CD4-positive, CD25-positive, alpha-beta regulatory T cell (primary cell): ENCODE measurements at places on chromosomes 3 and 15.
A peak's percentile ranks its signal among the peaks of the same experiment; 100 is the strongest.

- DNase-seq: no peak
Measured at GRCh38 chr3:98778383-98778782, 15.2 kb downstream of the ST3GAL6 start.

- no peak for DNase-seq
Measured at GRCh38 chr3:28745436-28745835, 396.8 kb upstream of the AZI2 start.

DNA sequence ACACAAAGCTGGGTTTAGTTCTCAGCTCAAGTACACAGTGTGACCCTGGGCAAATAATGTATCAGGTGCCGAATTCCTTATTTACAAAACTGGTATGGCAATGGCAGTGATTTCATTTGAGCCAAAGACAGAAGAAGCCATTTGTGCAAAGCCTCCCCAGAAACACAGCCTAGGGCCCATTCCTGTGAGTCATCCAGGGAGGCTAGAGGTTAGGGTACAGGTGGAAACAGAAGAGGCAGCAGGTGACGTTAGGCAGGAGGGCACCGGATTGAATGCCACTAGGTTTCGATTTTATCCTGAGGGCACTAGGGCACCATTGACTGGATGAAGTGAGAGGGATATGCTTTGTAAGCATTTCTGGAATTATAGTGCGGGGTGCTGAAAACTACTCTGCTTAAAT, 766.9 kb upstream of the NR2F2 start:
- DNase-seq: no peak

DNA sequence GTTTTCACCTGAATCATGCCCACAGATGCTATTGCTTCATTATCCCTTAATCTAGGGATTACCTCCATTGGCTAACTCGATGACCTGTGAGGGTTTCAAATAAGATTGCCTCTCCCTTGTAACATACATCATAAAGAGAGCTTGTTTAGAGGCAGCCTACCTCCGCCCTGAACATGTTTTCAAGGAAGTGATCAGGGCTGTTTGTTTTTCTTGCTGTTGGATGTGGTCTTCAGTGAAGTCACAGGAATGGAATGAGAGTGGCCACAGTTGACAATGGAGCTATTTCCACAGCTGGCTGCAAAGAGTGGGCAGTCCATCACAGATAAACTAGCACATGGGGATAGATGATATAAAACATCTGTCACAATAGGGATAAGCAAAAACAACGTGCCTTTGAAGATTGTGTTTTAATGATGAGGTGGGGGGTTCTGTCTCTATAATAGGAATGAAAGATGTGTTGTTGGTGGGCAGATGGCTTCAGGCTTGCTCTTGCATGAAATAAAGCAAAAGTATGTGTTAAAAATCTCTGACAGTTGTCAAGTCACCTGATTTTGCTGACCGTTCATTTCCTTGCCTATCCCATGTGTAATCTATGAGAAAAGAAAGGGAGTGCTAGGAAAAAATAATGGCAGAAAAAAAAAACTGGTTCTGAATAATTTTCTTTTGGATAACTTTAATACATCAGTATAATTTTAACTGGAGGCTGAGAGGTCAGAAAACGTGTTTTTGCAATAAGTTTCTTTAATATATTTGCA, 642.3 kb downstream of the RBMS3 start:
- no peak for DNase-seq

GRCh38 chr3:31765871-31766270, 215.2 kb downstream of the OSBPL10 start:
- DNase-seq: no peak

DNA sequence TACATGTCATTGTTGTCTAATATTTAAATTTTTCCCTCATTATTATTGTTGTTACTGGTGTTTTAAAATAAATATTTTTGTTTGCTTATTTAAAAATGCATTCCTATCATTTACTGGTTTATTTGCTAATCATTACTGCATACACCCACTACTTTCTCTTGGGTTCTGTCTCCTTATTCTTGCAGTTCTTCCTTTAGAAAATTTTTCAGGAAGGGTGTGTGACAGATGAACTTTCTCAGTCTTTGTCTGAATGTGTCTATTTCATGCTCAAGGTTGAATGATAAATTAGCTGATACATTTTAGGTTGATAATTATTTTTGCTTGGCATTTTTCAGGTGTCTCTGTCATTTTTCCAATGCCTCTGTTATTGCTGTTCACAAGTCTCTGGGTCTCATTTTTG, 7.4 kb downstream of the AQP9 start:
- no peak for DNase-seq

DNA sequence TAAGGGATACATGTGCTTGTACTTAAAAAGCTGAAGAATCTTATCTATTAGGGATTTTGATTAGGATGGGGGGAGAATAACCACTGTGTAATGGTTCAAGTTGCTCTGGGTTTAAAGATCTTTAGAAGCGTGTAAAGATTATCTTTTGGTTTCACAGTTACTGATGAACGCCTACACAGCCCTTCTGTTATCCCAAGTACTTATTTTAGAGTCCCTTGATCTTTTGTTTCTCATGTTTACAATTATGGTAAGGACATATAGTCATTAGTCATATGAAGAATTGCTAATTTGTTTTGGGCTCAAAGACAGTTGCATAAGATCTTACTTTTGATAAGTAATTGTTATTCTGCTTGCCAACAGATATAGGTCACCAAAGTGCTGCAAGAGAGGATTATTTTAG, 160.1 kb downstream of the PLCL2 start:
- peak; percentile 27 for DNase-seq

- DNase-seq: no peak
Measured at GRCh38 chr3:30638685-30639412, 32.4 kb downstream of the TGFBR2 start.

DNA sequence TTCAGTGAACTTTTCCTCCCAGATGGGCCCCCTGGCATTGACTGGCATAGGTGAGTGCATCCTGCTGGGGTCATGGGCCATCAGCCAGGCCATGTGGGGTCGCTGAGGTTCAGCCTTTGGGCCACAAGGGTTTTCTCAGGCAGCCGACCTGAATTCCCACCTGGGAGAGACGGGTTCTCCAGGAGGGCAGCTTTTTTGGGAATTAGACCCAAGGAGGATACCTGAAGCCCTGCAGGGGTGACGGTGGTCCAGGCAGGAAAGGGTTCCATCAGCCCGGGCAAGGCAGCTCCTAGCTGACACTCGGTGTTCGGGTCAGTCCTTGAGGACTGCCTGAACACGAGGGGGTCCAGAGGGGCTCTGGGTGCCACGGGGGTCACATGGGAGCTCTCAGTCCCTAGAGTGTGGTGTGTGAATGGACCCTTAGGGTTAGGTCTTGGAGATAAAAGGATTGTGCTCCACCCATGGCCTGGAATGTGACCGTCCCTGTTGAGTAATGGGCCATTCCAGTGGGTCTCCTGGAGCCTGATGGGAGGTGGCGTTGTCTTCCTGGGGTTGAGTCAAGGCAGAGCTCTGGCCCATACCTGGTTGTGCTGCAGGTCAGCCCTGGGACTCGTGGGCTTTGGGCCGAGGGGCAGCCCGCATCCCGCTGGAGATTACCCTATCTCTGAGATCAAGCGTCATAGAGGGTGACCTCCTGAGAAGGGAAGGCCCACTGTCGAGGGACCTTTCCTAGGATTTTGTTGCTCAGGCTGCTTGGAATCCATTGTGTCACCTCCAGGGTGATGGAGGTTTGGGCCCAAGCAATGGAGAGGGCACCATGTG, 192.8 kb downstream of the UBE3A start:
- DNase-seq: no peak

DNA sequence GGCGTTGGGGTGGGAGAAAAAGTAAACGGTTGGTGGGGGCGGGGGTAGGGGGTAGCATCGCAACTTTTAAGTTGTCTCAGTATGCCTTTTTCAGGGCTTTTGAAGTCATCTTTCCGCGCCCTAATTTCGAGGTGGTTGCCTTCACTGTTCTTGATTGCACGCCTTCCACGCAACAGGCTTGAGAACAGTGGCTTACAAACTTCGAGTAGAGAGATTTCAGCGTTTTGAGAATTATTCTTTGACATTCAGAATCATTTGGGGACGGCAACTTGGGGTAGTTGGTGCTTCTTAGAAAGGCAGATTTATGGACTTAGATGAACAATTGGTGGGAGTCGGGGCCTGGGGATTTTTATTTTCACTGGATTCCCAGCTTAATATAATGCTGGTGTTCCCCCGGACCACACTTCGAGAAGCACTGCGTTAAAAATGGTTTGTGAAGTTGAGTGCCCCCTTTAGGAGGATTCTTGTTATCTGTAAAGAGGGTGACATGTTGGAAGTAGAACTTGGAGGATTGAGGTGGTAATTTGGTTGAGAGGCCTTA, 880 bp downstream of the PPP4R2 start:
- DNase-seq: peak; percentile 47

DNA sequence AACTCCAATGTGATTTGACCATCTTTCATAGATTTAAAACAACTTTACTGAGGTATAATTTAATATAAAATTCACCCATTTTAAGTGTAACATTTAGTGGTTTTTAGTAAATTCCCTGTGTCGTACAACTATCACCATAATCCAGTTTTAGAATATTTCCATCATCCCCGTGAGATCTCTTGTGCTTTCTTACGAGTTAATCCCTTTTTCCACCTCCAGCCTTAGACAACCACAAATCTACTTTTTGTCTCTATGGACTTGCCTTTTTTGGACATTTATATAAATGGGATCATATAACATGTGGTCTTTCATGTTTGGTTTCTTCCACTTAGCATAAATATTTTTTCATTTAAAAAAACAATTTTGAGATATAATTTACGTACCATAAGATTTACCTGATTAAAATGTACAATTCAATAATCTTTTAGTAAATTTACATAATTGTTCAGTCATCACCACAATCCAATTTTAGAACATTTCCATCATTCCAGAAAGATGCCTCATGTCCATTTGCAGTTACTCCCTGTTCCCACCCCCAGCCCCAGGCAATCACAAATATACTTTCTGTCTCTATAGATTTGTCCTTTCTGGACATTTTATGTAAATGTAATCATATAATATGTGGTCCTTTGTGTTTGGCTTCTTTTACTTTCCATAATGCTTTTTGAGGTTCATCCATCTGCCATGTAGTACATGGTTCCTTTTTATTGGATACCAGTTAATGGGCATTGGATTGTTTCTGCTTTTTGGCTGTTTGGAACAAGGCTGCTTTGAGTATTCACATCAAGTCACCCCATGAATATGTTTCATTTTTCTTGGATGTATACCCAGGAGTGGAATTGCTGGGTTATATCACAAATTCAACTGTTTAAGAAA, 3.1 kb downstream of the OXSR1 start:
- DNase-seq: no peak

GRCh38 chr3:153980252-153980590, 141.0 kb upstream of the ARHGEF26 start:
- DNase-seq: no peak

- DNase-seq: peak; percentile 21
Measured at GRCh38 chr15:59522988-59523461, 85.0 kb downstream of the FAM81A start.

GRCh38 chr15:42324308-42324707, 35.0 kb upstream of the CAPN3 start:
- DNase-seq: no peak

DNA sequence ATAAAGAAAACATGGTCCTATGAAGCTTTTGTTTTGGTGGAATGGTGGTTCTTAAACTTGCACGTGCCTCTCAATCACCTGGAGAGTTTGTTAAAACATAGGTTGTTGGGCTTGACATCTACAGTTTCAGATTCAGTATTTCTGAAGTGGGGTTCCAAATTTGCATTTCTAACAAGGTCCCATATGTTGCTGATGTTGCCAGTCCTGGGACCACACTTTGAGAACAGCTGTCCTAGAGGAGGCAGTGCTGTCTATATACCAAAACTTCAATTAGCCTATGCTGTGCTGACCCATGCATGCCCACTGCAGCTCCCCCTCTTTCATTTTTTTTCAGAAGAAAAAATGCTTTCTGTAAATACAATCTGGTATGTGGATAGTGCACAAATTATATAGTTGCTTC, 31.3 kb downstream of the ALCAM start:
- no peak for DNase-seq

DNA sequence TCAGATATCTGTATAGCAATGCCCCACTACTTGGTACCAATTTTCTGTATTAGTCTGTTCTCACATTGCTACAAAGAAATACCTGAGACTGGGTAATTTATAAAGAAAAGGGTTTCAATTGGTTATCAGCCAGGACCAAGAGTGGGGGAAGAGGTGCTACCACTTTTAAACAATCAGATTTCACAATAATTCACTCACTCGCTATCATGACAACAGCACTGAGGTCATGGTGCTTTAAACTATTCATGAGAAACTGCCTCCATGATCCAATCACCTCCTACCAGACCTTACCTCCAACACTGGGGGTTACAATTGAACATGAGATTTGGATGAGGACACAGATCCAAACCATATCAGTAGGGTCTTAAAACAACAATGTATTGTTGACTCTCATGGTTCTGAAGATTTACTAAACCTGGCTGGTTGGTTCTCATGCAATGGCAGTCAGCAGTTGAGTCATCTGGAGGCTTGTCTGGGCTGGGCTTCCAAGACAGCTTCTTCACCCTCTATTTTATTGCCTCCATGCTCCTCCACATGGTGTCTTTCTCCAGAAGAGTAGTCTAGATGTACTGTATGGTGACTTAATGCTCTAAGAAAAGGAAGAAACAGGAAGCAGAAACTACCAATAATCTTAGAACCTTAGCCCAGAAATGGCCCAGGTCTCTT, 21.2 kb upstream of the TM4SF4 start:
- no peak for DNase-seq

GRCh38 chr3:184241447-184242296, 7.1 kb downstream of the ALG3 start:
- peak; percentile 39 for DNase-seq

DNA sequence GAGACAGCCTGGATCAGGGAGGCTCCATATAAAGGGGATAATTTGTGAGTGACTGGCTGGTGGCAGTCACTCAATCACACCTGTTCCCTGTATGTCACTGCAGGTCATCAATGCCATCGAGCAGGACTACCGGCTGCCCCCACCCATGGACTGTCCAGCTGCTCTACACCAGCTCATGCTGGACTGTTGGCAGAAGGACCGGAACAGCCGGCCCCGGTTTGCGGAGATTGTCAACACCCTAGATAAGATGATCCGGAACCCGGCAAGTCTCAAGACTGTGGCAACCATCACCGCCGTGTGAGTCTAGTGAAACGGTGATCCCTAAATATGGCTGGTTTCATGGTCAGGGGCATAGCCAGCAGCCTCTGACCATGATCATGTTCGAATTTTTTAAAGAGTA, 453.2 kb downstream of the EPHB1 start:
- no peak for DNase-seq

DNA sequence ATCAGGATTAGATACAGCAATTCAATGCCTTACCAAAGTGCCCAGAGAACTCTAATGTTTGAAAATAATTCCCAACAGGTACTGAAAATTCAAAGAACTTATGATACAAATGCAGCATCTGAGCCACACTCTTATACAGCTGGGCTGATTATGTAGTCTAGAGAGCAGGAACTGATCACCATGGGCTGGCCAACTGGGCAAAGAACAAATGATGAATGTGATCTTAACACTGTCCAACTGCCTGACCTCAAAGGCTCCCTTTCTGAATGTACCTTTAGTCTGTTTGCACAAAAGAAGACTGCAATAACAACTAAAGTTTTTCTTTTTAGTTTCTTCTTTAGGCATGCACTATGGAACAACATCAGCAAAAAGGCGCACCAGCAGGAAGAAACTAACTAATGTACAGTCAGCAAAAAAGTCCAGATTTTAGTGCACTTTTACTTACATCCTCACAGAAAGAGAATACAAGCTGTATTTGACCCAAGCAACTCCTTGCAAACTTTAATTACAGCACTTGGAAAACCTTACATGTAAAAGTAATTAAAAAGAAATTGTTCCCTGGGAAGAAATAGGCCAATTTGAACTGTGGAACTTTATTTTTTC, 1095.1 kb downstream of the IGSF11 start:
- no peak for DNase-seq

GRCh38 chr15:95875121-95875643, 455.3 kb upstream of the NR2F2 start:
- no peak for DNase-seq
